ENCODE measurements at places on chromosomes 12 and 14. TPM values are rescaled to one million over a fixed set of nuclear protein-coding genes. Genes with fewer than 3 reads are reported as not detected.

GRCh38 chr12:94834036-94834625 is 169.4 kb downstream of the NDUFA12 start:
- no peak for DNase-seq
- peaks cover 43% of the 10 kb centered on the region for H3K4me1 ChIP-seq
- H3K27ac ChIP-seq = no peak overlapping the region
- H3K27me3 ChIP-seq = no peaks in the 10 kb centered on the region

DNA sequence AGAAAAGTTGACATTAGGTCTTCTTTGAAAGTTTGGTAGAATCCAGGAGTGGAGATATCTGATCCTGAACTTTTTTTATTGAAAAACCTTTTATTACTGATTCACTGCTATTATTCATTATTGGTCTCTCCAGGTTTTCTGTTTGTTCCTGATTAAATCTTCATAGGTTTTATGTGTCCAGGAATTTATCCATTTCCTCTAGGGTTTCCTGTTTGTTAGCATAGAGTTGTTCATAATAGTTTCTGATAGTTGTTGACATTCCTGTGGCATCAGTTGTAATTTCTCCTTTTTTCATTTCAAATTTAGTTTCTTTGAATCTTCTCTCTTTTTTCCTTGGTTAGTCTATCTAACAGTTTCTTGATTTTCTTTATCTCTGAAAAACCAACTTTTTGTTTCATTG is 370.3 kb downstream of the SLC6A15 start:
- no peaks in the 10 kb centered on the region for H3K4me1 ChIP-seq
- no peak overlapping the region for H3K4me3 ChIP-seq
- H3K27me3 ChIP-seq = no peaks in the 10 kb centered on the region
- no peak overlapping the region for H3K27ac ChIP-seq
- no peaks in the 10 kb centered on the region for H3K36me3 ChIP-seq

- peak; percentile 28 for DNase-seq
- H3K27me3 ChIP-seq = no peaks in the 10 kb centered on the region
- no peak overlapping the region for H3K4me3 ChIP-seq
- H3K36me3 ChIP-seq = no peaks in the 10 kb centered on the region
Observed at GRCh38 chr14:68874746-68875155, 81.9 kb upstream of the ZFP36L1 start.

DNA sequence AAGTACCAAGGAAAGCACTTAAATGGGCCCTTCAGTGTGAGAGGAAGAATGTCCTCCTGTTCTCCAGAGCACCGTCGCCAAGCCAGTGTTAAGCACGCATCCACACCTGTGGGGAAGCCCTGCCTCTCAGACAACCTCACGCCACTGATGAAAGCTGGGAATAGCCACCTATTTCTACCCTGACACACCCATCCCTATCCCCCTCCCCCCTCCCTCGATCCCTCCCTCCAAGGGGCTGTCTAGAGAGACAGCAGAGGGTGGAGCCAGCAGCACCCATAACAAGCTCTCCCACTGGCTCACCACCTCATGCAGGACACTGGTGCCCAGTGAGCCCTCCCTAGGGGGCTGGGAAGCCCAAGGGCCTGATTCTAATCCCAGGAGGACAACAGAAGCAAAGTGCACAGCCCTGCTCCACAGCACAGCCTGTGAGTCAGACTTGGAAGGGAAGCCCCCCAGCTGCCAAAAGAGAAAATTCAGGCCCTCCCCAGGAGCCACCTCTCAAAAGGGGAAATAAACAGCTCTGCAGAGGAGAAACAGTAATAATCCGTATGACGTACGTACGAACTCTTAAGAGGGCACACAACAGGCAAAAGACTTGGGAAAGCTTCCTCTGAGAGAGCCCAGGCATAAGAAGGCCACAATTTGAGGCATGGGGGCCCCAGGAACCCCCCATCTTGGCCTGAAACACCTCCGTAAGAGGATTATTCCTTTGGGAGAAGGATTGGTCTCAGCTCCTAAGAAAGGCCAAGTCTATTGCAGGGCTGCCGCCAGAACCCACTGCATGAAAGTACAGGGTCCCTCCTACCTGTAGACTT is 7.8 kb downstream of the PITPNM2 start:
- H3K27ac ChIP-seq = peak overlapping the region; percentile 75
- H3K4me1 ChIP-seq = peaks cover 29% of the 10 kb centered on the region
- no peaks in the 10 kb centered on the region for H3K36me3 ChIP-seq
- no peak overlapping the region for H3K4me3 ChIP-seq
- H3K27me3 ChIP-seq = no peaks in the 10 kb centered on the region
- peak; percentile 69 for DNase-seq

DNA sequence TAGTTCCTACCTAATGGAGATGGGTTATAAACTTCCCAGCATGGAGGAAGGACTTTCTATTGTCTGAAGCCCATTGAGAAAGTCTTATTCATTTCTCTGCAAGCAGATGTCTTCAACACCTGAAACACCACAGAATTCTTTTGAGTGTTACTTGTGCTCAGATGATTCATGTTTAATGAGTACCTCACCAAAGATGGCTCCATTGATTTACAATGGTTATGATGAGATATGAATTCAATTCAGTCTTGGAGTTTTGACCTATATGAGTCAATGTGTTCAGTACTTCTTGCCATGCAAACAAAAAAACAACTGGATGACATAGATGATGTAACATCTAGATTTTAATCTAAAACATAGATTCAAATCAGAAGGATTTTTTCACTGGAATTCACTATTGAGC is 15.4 kb upstream of the PAWR start:
- H3K36me3 ChIP-seq = no peaks in the 10 kb centered on the region
- H3K4me3 ChIP-seq = no peak overlapping the region
- no peaks in the 10 kb centered on the region for H3K4me1 ChIP-seq
- H3K27me3 ChIP-seq = no peaks in the 10 kb centered on the region
- H3K27ac ChIP-seq = no peak overlapping the region
- DNase-seq = no peak

GRCh38 chr12:114686426-114686772 is 2.4 kb upstream of the TBX3 start:
- H3K36me3 ChIP-seq = no peaks in the 10 kb centered on the region
- no peak overlapping the region for H3K4me3 ChIP-seq
- no peak for DNase-seq

GRCh38 chr12:25840678-25841465 is 117.6 kb upstream of the RASSF8 start:
- no peak for DNase-seq
- no peak overlapping the region for H3K4me3 ChIP-seq
- no peaks in the 10 kb centered on the region for H3K27me3 ChIP-seq

DNA sequence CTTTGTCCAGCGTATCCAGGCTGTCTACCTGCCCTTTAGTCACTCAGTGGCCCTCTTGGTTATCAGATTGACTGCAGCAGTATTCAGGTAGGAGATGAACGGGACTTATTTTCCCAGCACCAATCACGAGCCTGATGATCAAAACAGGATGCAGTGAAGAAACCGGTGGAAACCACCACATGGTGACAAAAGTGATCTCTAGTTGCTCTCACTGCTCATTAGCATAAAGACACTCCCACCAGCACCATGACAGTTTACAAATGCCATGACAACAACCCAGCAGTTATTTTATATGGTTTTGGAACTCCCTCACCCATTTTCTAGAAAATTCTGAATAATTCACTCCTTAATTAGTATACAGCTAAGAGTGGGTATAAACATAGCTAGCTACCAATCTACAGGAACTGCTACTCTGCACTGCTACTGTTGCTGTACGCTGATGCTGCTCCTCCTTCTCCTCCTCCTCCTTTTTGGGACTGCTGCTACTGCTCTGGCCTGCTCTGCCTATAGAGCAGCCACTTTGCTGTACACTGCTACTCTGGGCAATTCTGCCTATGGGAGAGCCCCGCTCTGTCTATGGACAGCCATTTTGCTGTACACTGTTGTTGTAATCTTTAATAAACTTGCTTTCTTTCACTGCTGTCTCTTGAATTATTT is 142.5 kb upstream of the SSTR1 start:
- no peak overlapping the region for H3K27ac ChIP-seq
- H3K4me1 ChIP-seq = no peaks in the 10 kb centered on the region
- H3K36me3 ChIP-seq = no peaks in the 10 kb centered on the region
- H3K4me3 ChIP-seq = no peak overlapping the region
- no peaks in the 10 kb centered on the region for H3K27me3 ChIP-seq
- peak; percentile 5 for DNase-seq

Gene ACSM4
- total RNA-seq = not detected

Gene PLXNC1
- 33.6 TPM for total RNA-seq

Gene KRT74
- not detected for total RNA-seq

Gene KRT72
- not detected for total RNA-seq

Gene DENND5B
- 55.3 TPM for total RNA-seq

Gene OR4K17
- not detected for total RNA-seq

Gene TPPP2
- not detected for total RNA-seq
